ENCODE measurements at places on chromosomes 2 and 18. TPM values are rescaled to one million over a fixed set of nuclear protein-coding genes. Genes with fewer than 3 reads are reported as not detected.

DNA sequence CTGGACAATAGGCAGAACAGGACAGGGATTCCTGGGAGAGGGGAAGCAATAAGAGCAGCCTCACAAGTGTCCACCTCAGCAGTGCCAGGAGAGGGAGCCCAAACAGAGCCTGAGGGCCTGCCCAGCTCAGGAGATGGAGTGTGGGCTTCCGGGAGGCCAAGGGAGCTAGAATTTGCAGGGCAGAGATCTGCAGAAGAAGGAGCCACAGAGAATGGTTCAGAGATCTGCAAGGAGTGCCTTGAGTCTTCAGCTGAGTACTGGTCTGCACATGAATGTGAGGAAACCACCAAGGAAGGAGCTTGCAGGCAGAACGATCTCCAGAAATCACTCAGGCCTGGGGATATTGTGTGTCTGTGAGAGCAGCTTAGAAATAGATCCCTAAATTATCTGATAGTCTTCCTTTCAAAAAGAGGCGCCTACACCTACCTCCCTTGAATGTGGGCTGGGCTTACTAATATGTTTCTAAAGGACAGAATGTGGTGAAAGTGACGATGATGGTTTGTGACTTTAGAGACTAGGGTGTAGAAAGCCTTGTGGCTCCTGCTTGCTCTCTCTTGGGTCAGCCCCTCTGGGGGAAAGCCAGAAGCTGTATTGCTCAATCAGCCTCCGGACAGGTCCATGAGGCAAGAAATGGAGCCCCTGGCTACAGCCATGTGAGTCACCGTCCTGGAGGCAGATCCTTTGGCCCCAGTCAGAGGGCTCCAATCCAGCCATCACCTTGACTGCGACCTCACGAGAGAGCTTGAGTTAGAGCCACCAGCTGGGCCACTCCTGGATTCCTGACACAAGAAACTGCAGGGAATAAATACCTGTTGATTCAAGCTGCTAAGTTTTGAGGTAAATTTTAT, 7.6 kb upstream of the LPIN1 start:
- no peak for DNase-seq

DNA sequence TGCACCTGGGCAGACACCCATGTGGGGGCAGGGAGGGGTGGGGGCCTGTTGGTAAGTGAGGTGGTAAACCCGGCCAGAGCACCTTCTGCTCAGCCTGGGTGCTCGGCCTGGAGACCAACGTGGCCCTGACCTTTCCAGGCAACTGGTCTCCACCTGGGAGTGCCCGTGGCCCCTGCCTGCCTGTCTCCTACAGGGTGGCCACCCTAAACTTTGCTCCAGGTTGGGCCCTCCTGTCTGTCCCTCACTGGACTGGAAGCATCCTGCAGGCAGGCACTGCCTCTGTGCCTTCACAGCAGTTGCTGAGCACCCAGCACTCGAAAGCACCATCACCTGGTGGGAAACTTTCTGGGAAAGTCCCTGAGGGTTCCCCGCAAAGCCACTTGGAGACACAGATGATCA, 171.3 kb downstream of the TWIST2 start:
- no peak for DNase-seq

The OTX1 gene
- polyA plus RNA-seq, result not detected

The CYP27C1 gene
- polyA plus RNA-seq, result 5.1 TPM

The GLS gene
- 51.8 TPM for polyA plus RNA-seq

DNA sequence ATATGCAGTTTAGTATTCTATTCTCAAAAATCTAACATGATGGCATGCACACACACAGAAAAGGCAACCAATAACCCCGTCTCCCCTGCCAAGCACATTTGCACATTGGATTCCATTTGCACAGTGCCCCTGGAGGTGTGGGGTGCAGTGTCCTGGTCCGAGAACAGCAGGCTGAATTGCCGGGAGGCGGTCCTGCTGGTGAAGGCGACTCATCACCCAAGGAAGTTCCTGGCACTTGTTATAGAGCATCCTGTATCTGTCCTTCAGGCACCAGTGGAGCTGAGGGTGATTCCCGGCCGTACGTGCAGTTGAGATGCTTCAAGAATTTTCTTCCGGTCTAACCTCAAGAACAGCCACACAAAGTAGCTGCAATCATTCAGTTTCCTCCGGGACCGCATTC, 73.0 kb upstream of the RAB12 start:
- DNase-seq, result no peak

The RNMT gene
- polyA plus RNA-seq, result 33.6 TPM

The RAB17 gene
- polyA plus RNA-seq, result 4.1 TPM
